GM04504 (cell line): ENCODE measurements at places on chromosomes 6 and 20.

DNA sequence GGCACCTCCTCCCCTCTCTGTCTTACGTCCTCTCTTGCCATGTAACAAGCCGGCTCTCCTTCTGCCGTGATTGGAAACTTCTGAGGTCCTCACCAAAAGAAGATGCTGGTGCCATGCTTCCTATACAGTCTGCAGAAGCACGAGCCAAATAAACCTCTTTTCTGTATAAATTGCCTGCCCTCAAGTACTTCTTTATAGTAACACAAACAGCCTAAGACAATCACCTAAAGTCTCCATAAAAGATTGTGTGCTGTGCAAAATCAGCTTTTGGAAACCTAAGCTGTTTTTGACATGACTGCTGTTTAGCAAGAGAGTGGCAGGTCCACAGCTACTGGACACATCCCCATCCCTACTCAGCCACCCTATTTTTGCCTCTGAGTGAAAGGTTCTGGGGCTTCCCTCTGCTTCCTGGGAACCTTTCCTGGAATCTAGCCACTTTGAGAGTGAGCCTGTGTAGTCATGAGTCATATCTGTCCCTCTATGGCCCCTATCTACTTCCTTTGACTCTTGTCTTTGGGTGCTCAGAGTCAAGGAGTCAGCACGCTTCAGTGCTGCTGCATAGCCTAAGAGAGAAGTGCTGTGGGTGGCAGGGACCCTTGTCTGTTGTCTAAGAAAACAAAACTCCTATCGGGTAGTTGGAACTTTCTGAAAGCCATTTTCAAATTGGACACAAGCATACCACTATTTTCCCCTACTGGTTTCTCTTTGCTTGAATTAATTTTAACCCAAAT is 110.0 kb downstream of the PPP1R14C start:
- DNase-seq = no peak

GRCh38 chr6:167717455-167717854 is 109.3 kb upstream of the AFDN start:
- no peak for DNase-seq

DNA sequence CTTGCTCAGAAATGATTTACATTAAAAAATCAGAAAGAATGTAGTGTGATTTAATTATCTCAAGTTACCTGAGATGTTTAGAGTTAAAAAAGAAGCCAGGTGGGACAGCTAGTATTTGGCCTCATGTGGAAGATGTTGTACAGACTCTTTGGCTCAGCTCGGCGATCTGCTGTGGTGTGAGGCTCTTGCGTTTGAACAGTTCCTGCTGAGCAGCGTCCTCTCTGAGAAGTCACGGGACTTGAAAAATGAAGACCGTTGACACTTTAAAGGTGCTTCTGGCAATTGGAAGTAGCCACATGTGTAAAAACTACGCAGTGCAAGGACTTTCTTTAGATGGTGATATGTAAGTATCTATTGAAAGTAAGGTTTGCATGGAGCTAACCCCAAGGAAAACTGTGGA is 169.0 kb downstream of the BACH2 start:
- no peak for DNase-seq

GRCh38 chr6:170404036-170404435 is 97.5 kb downstream of the FAM120B start:
- DNase-seq = no peak

GRCh38 chr6:167000759-167001158 is 1.6 kb downstream of the CEP43 start:
- no peak for DNase-seq

GRCh38 chr6:144335914-144336313 is 50.8 kb downstream of the UTRN start:
- no peak for DNase-seq

GRCh38 chr20:21548390-21549035 is 34.6 kb upstream of the NKX2-2 start:
- DNase-seq = no peak

- no peak for DNase-seq
These were observed 39.8 kb downstream of the KIF25 start for GRCh38 chr6:168037242-168037641.

GRCh38 chr6:100232781-100233573 is 231.7 kb downstream of the SIM1 start:
- DNase-seq = no peak

DNA sequence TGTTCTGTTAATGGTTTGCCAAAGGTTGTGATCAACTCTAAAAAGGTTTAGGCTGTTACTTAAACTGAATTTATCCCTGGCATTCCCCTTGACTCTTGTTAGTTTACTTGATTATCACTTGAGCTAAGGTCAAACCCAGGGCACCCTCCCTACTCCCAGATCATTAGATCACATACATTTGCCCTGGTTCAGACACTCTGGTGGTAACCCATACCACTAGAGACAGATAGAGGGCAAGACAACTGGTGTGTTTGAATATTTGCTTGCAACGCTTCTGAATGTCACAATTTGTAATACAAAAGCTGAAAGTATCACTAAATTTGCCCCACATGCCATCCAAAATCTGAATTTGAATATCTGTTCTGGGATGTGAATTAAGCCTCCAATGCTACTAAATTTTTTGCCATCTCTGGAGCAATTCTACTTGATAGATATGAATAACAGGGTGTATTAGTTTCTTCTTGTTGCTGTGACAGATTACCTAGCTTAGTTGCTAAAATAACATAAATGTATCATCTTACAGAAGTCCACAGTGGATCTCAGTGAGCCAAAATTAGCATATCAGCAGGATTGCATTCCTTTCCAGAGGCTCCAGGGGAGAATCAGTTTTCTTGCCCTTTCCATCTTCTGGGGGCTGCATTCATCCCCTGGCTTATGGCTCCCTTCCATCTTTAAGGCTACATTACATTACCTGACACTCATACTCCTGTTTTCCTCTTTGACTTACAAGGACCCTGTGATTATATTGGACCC is 45.4 kb downstream of the FIG4 start:
- no peak for DNase-seq

GRCh38 chr20:20953738-20954618 is 152.2 kb downstream of the LINC00237 start:
- no peak for DNase-seq

DNA sequence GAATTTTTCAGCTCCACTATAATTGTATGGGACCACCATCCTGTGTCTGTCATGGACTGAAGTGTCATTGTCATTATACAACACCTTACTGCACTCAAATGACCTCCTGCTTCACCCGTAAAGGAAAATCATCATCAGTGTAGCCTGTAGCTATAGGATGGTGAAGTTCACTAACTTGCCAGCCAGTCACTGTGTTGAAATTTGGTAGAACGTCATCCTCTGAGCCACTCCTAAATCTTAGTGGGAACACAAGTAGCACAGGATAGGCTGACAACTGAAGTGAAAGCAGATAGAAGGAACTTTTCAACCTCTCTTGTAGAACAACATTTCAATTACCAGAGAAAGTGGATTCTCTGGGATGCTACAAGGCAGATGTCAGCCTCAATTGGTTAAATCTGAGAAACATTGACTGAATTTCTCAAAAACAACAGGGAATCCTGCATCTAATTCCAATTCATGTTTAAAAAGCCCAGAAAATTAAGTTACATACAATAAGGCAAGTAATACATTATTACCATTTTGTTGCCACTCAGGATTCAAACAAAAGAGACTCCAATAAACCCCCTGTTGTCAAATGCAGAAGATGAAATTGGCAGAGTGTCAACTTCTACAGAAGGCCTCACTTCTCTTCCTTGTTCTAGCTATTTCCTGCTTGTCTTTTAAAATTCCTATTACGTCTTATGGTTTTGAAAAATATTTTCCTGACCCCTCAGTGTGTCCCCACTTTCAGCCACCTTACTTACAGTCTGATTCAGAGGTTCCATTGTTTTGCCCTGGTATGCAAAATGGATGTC is 647.9 kb upstream of the AGPAT4 start:
- DNase-seq = no peak

DNA sequence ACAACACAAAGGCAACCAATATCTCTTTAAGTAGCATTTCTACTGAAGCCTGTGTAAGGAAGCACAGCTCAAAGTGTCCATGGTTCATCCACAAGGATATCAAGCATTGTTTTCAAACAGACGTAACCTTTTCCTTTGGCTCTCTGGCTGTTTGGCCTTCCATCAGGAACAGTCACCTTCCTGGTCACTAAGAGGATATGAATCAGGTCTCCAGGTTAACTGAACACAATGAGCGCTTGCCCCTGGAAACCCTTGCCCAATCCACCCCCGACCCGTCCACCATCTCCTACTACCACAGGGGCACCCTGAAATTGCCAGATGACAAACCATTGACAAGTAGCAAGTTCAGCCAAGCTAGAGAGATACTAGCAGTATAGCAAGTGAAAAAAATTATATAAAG is 114.4 kb upstream of the COL21A1 start:
- DNase-seq = no peak

DNA sequence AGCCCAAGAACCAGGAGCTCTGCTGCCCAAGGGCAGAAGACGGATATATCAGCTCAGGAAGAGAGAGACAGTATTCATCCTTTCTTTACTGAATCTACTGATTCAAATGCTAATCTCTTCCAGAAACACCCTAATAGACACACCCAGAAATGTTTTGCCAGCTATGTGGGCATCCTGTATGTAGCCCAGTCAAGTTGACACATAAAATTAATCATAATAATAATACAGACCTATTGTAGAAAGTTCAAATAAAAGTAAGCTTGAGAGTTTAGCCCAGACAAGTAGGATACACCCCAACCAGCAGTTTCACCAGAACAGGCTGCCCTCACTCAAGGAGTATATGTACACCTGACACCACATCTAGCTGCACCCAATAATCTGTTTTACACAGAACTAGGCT is 73.9 kb upstream of the VGLL2 start:
- no peak for DNase-seq

GRCh38 chr6:6686176-6686575 is 97.7 kb downstream of the LY86 start:
- no peak for DNase-seq

DNA sequence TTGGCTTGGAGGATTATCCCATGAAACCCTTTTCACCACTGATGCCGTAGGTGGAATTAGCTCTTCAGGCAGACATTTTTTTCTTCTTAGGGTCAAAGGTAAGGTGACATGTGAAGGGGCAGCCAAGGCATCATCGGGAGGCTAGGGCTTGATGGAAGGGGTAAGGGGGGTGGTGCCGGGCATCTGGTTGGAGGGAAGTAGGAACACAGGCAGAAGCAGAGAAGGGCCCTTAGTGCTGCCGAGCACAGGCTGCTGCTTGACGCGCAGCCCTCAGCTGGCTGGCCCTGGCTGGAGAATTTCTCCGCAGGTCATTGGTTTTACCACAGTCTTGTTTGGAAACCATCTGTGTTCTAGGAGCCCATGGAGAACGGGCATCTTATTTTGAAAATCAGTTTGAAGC is 54.7 kb downstream of the TRAF3IP2 start:
- no peak for DNase-seq

GRCh38 chr20:6265204-6265904 is 142.5 kb upstream of the FERMT1 start:
- peak; percentile 1 for DNase-seq

DNA sequence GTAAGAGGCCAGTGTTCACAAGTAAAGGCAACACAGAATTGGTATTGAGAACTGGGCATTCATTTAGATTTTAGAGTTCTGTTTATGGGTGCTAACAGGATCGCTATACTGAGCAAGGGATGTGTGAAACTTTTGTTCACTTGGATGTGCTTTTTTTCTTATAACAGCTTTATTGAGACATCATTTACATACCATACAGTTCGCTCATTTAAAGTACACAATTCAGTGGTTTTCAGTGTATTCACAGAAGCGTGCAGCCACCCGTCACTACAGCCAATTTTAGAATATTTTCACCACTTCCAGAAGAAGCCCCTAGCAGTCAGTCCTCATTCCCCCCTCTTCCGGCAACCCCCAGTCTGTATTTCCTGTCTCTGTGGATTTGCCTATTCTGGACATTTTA is 48.7 kb downstream of the GFRA4 start:
- DNase-seq = no peak

- no peak for DNase-seq
These were observed 5.0 kb upstream of the DSE start for GRCh38 chr6:116365743-116366142.

- DNase-seq = peak; percentile 82
These were observed 86.3 kb upstream of the CARMIL1 start for GRCh38 chr6:25192590-25193459.

- DNase-seq = no peak
These were observed 55.1 kb downstream of the KCNQ5 start for GRCh38 chr6:72676995-72677394.

DNA sequence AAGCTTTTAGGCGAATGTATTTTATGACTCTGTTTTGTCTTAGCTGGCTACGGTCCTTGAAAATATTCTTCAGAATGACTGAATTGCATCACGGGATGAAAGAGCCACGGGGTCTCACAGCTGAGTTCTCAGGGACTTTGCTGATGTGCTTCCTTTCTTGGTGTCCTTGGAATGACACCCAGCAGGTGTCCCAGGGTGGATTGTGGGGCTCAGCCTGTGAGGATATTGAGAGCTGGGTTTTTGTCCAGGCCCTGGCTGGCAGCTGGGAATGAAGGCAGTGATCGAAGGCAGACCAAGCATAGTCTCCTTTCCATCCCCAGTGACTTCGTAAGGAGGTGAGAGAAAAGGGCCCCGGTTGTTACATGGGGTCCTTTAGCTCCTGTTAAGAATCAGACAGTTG is 18.8 kb upstream of the MAPK13 start:
- no peak for DNase-seq

- DNase-seq = no peak
These were observed 142.9 kb upstream of the RNF217 start for GRCh38 chr6:124819346-124819745.

GRCh38 chr20:47620808-47621805 is 119.4 kb downstream of the NCOA3 start:
- DNase-seq = peak; percentile 28

GRCh38 chr20:427401-427800 is 19.3 kb downstream of the RBCK1 start:
- no peak for DNase-seq
